Naive thymus-derived CD8-positive, alpha-beta T cell (primary cell): ENCODE measurements at places on chromosomes 16 and 17. TPM values are rescaled to one million over a fixed set of nuclear protein-coding genes. Genes with fewer than 3 reads are reported as not detected.

DNA sequence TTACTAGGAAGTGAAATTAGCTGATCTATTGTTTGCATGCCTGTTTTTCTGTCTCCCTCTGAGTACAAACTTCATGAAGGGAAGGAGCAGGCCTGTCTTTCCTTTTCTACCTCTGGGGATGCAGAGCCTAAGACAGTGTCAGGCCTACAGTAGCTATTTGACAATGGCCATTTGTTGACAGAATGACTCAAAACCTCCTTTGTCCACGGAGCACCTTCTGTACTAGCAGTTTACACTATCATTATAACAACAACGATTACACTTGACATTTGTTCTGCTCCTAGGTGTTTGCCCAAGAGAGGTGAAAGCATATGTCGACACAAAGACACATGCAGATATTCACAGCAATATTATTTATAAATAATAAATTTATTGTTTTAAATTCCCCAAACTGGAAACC, 132.3 kb upstream of the IRX3 start:
- no peak for DNase-seq

The TNFRSF13B gene
- 1.3 TPM for total RNA-seq

The ENPP7 gene
- not detected for total RNA-seq

The BCO1 gene
- not detected for total RNA-seq

The CLCN7 gene
- total RNA-seq: 116 TPM

The CCDC92B gene
- total RNA-seq: 0.30 TPM

- no peak for DNase-seq
Measured at GRCh38 chr17:4945176-4945943, 3.0 kb downstream of the PFN1 start.

The KRTAP1-1 gene
- not detected for total RNA-seq

The TOP2A gene
- 0.81 TPM for total RNA-seq

The SBK1 gene
- 20.6 TPM for total RNA-seq

- no peak for DNase-seq
Measured at GRCh38 chr16:87435372-87436224, 43.5 kb downstream of the MAP1LC3B start.

DNA sequence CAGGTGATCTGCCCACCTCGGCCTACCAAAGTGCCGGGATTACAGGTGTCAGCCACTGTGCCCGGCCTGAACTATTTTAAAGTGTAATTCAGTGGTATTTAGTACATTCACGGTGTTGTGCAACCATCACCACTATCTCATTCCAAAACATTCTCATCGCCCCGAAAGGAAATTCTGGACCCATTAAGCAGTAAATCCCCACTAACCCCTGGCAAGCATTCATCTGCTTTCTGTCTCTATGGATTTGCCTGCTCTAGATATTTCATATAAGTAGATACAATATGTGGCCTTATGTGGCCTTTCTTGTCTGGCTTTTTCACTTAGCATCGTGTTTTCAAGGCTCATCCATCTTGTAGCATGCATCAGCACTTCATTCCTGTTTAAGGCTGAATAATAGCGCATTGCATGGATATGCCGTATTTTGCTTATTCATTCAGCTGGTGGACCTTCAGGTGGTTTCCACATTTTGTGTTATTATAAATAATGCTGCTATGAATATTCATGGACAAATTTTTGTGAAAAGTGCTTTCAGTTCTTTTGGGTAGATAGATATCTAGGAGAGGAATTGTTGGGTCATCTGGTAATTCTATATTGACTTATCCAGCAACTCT, 8.4 kb upstream of the HERPUD1 start:
- DNase-seq: no peak

DNA sequence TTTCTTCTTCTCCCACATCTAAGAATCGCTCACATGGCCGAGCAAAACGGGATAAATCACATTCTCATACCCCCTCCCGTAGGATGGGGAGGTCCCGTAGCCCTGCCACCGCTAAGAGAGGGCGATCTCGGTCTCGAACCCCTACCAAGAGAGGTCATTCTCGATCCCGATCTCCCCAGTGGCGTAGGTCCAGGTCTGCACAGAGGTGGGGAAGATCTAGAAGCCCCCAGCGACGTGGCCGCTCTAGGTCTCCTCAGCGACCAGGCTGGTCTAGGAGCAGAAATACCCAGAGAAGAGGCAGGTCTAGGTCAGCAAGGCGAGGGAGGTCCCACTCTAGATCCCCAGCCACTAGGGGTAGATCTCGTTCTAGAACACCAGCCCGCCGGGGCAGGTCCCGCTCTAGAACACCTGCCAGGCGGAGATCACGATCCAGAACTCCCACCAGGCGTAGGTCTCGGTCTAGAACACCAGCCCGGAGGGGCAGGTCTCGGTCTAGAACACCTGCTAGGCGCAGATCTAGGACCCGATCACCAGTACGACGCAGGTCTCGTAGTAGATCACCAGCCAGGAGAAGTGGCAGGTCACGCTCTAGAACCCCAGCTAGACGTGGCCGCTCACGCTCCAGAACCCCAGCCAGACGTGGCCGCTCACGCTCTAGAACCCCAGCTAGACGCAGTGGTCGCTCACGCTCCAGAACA, 9.6 kb downstream of the SRRM2 start:
- DNase-seq: no peak

The CARD14 gene
- total RNA-seq: not detected

The SLC12A3 gene
- total RNA-seq: not detected

DNA sequence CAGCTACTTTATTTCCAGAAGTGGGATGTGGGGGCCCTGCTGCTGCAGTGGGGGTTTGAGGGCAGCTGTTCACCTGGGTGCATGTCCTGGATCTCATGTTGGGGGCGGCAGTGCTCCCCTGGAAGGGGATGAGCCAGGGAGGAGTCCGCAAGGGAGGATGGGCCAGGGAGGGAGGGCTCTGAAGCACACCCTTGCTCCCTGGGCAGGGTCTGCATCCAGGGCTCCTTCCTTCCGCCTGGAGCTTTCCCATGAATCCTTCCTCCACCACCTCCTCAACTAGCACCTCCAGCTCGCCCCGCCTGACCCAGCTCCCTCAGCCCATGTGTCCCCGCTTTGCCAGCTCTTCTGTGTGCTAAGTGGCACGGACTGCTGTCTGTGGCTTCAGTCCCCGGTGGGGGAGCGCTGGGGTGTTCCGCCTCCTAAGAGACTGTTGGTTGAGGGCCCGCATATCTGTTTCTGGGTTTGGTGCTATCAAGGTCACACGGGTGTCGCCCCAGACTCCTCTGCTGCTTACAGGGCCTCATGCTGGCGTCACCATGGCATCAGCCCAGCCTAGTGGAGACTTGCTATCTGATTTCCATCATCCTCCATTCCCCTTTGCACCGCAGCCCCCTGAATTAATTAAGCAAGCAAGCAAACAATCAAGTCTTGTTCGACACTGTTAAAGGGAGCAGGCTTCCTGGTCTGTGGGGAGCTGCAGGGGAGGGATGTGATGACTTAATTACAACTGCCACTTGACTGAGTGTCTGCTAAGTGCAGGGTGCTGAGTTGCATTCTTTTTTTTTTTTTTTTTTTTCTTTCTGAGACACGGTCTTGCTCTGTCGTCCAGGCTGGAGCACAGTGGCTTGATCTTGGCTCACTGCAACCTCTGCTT, 71.8 kb downstream of the PRKCA start:
- peak; percentile 68 for DNase-seq

DNA sequence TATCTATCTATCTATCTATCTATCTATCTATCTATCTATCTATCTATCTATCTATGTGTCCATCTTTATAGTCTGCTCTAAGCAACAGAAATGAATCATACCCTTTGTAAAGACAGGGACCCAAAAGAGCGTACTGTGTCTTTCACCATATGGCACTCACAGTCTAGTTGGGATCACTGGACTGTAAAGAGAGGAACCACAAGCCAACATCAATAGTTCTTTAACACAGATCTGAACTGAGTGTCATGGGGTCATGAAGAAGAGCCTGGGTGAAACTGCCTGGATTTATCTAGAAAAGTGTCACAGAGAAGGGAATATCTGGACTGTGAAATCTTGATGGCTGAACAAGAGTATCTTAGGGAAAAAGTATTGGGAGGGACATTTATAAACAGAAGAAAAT, 619.1 kb upstream of the SOX9 start:
- DNase-seq: no peak

GRCh38 chr16:23694644-23695373, 16.1 kb downstream of the PLK1 start:
- no peak for DNase-seq

DNA sequence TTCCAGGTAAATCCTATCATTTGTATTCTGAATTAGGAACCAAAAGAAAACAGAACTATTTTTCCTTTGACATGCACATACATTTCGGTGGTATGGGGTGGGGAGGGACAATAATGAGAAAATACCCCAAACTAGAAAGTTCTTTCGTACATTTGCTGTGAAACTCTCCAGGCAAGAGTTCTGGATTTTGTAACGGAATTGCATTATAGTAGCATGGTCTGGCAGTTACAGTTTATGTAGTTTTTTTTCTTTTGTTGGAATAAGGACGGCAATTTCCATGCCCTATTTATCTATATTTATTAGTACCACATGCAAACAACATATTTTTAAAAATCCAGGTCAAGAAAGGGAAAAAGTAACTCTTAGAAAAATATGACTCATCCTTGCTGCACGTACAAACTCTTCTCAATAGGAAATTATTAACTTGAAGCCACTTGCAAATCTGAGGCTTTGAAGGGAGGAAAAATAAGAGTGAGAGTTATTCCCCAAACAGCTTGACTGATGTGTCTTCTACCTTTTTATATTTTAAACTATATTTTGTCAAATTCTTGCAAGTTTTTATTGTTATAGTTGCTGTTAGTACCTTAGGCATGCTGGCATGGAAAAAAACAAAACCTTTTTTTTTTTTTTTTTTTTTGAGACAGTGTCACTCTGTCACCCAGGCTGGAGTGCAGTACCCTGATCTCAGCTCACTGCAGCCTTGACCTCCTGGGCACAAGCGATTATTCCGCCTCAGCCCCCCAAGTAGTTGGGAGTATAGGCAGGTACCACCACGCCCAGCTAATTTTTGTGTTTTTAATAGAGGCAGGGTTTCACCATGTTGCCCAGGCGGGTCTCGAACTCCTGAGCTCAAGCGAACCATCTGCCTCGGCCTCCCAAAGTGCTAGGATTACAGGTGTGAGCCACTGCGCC, 69.3 kb downstream of the WWP2 start:
- no peak for DNase-seq

DNA sequence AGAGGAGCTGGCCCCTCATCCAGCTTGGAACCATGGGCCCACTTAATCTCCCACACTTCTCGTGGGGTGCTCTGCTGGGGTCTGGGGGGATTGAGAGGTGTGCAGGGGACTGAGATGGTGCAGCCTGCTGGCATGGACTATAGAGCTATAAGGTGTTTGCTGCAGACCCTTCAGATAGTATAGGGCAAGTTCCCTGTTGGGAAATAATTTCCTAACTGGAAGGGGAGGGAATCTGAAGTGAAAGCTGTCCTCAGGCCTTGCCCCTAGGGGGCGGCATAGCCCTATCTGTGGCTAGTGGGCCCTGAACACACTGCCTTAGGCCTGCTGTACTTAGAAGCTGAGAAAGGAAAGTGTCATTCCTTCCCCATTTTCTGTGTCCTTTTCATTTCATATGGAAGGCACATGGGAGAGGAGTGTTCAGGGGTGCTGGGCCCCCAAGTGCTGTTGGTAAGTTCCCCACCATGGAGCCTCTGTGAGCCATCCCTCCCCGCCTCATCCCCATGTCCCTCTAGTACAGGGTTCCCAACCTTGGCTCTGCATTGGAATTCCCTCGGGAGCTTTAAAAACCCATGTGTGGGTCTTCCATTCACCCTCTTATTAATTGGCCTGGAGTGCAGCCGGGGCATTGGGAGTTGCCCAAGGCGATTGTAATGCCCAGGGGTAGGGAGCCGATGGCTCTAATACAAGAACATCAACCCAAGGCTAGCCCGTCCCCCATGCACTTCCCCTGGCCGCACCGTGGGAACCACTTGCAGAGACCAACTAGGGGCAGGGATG, 19.7 kb downstream of the GOSR2 start:
- DNase-seq: peak; percentile 48

DNA sequence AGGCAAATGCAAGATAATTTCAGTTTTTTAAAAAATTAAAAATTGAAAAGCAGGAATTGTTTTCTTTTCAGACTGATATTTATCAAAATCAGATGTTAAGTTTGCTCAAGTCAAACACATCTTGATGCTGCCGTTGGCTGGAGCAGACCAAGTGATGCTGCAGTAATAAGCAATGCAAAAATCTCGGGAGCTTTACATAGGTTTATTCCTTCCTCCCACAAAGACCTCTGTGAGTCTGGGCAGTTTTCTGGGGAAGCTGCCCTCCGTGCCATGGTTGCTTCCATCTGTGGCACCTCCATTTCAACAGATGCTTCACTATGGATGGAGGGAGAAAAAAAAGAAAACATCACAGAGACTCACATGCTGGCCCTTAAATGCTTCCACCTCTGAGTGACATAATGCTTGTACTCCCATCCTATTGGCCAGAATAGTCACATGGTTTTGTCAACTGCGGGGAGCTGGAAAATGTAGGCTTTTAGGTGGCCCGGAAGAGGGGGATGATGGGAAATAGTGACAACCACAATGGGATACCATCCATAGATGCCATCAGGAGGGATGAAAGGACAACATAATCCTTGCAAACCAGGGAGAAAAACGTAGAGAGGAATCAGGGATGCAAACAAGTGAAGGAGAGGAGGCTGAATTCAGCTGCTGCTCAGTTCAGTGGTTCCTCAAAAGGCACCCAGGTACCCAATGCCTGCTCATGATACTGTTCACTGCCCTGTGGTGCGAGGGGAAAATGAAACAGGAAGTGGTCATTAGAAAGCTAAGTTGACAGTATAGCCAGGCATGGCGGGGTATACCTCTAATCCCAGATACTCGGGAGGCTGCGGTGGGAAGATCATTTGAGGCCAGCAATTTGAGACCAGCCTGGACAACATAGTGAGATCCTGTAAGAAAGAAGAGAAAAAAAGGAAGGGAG, 13.5 kb upstream of the ERCC4 start:
- DNase-seq: no peak

- DNase-seq: no peak
Measured at GRCh38 chr17:55440391-55440790, 18.8 kb upstream of the MMD start.

GRCh38 chr17:63337579-63337978, 108.5 kb downstream of the CYB561 start:
- no peak for DNase-seq

The DHRS7C gene
- not detected for total RNA-seq

The RASD1 gene
- 4.2 TPM for total RNA-seq

The HS3ST4 gene
- total RNA-seq: not detected

DNA sequence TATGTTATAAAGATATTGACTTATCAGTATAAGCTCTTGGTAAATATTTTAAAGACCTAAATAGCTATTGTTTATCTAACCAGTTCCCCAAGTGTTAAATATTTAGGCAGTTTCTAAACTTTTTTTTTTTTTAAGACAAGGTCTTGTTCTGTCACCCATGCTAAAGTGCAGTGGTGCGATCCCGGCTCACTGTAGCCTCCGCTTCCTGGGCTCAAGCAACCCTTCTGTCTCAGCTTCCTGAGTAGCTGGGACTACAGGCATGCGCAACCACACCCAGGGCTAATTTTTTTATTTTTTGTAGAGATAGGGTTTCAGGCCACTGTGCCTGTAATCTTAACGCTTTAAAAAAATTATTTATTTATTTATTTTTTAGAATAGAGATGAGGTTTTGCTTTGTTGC, 43.5 kb downstream of the SNX29 start:
- no peak for DNase-seq

The SMIM5 gene
- 0.82 TPM for total RNA-seq
